NCI-H446 treated with DMSO at 0.1 percent for 48 hours (cell line): ENCODE measurements at places on chromosomes 7 and 10.

- no peak for DNase-seq
These were observed 28.6 kb downstream of the PARD3 start for GRCh38 chr10:34786464-34786863.

DNA sequence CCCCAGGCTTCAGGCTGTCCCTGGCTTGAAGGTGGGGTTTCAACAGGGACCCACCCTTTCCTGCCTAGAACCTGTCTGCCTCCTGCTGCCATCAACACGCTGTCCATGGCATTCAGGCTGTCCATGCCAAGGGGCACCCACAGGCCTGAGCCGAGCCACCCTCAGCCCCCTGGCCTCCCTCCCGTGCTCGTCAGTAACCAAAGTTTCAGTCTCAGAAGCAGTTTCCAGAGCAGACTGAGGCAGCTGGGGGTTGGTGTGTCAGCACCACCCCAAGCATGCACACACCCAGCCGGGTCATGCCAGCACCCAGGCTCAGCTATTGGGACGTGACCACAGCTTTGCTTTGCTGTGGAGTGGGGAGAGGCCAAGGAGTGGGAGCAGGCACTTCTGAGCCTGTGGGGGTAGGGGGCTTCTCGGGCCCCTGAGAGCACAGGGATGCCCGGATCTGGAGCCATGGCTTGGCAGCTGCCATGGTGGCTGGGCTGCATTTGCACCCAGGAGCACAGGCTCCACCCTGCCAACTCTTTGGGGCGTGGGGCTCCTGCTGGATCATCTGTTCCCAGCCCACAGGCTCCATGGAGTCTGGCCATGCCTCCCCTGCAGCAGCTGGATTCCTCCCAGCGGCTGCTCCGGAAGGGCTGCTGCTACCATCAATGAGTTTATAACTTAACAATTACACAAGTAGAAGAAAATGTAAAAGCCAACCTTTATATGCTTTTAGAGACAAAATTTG, 314.5 kb upstream of the SEMA3C start:
- no peak for DNase-seq

DNA sequence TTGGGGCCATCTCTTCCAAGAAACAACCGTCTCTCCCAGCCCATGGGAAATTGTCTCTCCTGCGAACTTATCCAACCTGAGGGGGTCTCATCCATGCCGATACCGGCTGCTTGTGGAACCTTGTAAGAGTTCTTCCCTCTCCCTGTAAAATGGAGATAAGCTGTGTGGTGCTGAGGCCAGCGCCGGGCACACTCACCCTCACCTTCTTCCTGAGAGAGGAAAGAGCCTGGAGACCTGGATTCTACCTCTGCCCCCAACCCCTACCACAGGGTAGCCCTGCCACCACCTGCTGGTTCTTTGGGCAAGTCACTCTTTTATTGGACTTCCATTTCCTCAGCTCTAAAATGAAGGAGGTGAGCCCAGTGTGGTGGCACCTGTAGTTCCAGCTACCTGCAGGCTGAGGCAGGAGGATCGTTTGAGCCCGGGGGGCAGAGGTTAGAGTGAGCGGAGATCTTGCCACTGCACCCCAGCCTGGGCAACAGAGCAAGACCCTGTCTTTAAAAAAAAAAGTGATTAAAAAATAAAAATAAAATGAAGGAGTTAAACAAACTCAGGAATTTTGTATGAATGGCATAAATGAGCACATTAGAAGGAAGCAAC, 38.4 kb upstream of the PSAP start:
- no peak for DNase-seq

DNA sequence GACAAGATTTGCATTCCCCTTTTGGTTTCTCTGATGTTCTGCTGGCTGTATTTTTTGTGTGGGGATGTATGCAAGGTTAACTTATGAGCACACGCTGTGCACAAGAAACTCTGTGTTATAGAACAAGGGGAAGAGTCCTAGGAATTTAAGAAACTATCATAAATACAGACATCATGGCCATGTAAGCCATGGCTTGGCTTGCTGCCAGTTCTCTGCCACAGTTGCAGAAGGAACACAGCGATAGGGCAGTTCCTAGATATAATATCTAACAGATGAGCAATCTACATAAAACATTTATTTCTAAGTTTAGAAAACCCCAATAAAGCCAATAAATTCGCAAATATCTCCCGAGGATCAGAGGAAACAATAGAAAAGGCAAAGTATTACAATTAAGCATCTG, 153.3 kb downstream of the LRRTM3 start:
- no peak for DNase-seq

GRCh38 chr7:37016064-37016878, 292.0 kb upstream of the AOAH start:
- DNase-seq, result no peak

DNA sequence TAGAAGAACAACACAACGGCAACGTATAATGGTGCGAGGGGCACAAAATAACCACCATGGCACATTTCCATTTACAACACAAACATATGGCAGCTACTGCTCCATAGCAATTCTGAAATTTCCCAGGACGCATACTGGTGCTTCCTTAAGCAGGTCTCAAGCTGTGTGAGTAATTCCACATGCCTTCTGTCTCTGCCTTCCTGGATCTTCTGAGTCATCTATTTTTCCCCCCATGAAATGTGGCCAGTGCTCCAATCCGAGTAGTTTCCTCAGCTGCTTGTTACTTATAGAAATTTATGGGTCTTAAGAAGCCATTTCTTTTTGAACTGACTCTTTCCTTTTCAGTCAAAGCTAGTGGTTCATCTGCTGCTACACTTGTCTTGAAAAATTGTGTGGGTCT, 256.6 kb upstream of the KLF6 start:
- DNase-seq, result no peak

- no peak for DNase-seq
These were observed 4.0 kb downstream of the BMPER start for GRCh38 chr7:33909318-33909717.

- DNase-seq, result no peak
These were observed 46.8 kb upstream of the CD36 start for GRCh38 chr7:80591654-80592053.

DNA sequence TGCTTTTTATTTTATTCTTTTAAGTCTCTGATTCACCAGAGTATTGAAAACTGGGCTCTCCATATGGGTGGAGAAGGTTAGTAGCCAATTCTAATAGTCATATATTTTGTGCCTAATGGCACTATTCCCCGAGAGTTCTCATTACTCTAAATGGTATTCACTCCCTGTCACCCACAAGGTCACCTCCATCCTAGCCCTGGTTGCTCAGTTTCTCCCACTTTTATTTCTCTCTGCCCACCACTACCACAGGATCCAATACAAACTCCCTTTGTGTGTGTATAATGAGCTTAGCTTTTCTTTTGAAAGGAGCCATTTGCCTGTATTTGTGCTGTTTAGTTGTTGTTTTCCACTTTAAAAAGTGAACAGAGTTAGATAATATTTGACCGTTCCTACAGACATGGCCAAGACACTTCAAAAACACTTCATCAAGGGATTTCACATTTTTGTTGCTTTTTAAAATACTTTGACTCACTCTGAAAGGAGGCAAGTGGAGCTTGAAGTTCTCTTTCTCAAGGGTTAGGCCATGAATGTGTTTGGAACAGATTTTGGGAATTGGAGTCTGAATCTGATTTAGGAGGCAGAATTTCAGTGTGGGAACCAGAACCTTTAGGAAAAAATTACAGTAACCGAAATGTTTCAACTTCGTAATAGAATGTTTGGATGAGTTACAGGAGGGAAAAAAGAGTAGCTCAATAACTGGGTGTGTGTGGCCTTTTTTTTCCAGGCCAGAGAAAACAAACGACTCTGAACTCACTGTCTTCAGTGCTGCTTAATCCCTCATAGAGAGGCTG, 321.3 kb downstream of the BICC1 start:
- DNase-seq, result no peak

DNA sequence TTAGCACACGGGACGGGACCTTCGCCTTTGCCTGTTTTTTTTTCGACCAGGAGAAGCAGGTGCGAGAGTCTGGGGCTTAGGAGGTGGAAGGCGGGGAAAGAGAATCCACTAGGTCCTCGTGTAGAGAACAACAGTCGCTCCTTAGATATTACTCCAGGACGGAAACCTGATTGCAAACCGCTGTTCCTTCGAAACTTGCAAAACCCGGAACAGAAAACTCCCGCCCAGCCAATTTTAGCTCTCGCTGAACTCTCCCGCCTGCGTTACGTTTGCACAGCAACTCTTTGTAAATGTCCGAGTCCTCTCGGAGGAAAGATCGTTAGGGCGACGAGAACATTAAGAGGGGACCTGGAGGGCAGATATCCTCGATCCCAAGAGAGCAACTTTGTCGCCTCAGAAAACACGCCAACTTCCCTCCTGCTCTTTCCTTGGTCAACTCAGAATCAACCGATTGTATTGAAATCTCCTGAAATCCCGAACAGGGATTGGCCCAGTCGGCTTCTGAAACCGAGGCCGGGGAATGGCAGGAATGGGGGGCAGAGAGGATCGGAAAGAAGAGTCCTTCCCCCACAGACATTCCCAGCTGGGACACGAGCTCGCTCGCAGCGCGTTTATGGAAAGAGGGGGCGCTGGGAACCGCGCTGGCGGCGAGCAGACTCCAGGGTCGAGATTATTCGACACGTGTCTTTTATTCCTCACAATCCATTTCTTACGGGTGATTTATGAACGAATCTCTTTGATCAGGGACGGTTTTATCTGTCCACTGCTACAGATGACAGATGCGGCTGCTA, 9.9 kb downstream of the TWIST1 start:
- DNase-seq, result no peak

- DNase-seq, result no peak
These were observed 31.8 kb downstream of the ZNF467 start for GRCh38 chr7:149741629-149742028.

GRCh38 chr7:84399661-84400060, 205.1 kb upstream of the SEMA3A start:
- DNase-seq, result no peak

GRCh38 chr7:100568176-100568895, 5.4 kb downstream of the SAP25 start:
- DNase-seq, result no peak

GRCh38 chr10:92965314-92965713, 95.3 kb upstream of the CYP26C1 start:
- DNase-seq, result peak; percentile 5

GRCh38 chr10:70827086-70827757, 11.5 kb downstream of the SGPL1 start:
- DNase-seq, result no peak

DNA sequence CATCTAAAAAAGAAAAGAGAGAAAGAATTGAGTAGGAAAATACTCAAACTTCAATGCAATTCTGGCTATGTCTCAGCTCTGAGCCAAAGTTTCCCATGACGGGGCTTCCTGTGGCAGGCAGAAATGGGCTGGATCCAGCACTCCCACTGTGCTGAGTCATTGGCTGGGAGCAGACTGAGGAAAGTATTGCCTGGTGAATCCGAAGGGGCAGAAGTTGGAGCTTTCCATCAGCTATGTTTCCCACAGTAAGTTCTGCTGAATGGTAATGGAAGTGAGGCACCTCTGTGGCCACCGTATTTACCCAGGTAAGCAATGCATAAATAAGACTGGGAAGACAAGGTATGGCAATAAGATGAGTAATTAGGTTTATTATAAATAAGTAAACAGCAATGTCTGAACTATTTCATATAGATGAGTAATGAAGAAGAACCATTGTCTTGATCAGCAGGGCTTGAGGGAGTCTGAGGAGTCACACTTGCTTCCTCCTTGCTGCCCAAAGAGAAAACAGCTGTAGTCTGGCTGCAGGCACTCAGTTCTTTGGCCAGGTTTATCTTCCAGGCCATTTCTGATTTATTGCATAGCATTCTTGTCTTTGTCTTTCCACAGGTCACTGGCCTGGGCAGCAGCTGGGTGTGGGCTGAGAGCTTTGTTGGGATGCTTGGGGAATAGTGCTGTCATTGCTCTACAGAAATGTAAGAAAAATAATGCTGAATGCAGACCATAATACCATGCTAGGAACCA, 255.3 kb downstream of the DNAJB9 start:
- peak; percentile 53 for DNase-seq

GRCh38 chr7:99106411-99106810, 37.5 kb downstream of the SMURF1 start:
- no peak for DNase-seq

- DNase-seq, result no peak
These were observed 134.4 kb upstream of the CDK1 start for GRCh38 chr10:60643874-60644273.

GRCh38 chr10:3755440-3756359, 29.3 kb downstream of the KLF6 start:
- DNase-seq, result no peak

DNA sequence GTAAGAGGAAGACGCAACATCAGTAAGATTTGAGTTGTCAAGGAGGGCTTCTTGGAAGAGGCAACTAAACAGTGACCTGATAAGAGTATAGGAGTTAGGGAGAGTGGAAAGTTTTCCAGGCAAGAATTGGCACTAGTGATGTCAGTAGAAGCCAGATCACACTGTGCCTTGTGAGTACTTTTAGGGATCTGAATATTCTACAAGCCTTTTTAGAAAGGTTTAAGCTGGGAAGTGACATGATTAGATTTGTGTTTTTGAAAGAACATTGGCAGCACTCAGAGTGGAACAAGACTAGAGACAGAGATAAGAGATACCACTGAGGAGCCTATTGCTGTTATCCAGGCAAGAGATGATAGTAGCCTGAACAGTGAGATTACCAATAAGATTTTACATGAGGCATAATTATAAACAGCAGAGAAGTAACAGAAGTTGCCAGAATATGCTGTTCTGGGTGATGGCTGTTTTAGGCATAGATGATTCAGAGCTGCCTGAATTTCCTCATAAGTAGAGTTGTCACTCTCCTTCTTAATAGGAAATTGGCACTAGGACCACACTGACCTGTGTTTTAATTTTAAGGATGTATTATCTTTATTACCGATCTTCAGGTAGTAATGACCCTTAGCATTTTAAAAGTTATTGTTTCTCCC, 45.6 kb downstream of the NHLRC2 start:
- no peak for DNase-seq

- no peak for DNase-seq
These were observed 2.8 kb downstream of the RSBN1L start for GRCh38 chr7:77699056-77699455.

DNA sequence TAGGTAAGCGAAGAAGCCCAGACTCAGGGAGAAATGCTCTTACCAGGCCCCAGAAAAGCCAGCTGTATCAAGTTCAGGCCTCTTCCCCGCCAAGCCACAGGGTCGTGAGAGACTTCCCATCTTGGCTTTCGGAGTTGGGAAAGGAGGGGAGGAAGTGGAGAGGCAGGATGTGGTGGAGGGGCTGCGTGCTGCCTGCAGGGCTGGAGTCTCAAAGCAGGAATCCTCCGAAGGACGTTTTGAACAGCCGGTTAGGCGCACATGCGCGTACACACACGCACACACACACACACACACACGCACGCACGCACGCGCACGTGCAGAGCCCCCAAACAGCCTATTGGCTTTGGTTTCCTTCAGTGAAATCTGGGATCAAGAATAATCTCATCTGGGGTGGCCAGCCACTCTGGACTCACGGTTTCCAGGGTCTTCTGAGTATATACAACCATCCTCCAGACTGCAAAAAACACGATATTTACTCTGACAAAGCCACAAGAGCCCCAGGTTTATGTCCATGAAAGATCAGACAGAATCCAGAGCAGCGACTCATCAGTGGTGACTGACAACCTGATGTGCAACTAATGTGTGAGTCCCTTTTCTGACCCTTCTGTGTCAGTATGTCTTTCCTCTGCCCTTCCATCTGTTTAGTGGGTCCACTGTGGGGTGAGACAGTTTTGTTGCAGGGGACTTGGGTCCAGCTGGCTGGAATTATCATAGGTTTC, 115.0 kb upstream of the ZNF438 start:
- no peak for DNase-seq
